Hippocampal formation (tissue), 2 donors: ENCODE measurements at places on chromosomes 1 and 21.

GRCh38 chr1:5962265-5963105 is 29.7 kb downstream of the NPHP4 start:
- DNase-seq = no peak

GRCh38 chr1:230495076-230495475 is 68.9 kb upstream of the PGBD5 start:
- no peak for DNase-seq

- no peak for DNase-seq
Measured at GRCh38 chr1:181122222-181122621, 33.7 kb downstream of the IER5 start.

DNA sequence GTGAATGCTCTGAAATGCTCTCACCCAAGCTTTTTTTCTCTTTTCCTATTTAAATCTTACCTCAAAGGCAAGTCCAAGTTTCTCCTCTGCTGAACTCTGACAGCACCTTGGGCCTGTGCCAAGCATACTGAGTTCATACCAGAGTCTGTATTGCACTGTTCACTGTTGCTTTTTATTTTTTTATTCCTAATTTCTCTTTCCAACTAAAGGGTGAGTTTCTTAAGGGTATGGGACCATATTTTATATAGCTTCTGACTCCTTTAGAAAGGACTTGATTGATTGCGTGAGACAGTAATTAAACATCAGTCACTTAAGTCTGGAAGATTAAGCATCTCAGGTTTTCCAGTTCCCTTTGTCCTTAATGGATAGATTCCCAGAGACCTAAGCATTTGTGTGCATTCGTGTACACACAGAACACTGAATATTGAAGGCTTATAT is 69.9 kb downstream of the CACHD1 start:
- no peak for DNase-seq

DNA sequence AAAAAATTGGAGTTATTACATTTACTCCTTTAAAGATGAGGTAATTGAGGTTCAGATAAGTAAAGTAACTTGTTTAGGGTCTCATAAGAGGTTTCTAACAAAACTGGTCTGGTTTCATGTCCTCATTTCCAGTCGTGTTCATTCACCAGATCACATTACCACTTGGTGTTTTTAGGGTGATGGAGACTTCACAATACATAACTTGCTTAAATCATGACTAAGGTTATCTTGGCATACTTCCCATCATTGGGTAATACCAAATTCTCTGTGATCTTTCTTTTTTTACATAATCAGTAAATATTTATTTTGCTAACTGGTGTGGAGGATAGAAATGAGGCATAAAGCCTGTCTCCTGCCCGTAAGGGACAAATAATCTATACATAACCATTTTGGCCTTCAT is 31.6 kb upstream of the RPTN start:
- no peak for DNase-seq

DNA sequence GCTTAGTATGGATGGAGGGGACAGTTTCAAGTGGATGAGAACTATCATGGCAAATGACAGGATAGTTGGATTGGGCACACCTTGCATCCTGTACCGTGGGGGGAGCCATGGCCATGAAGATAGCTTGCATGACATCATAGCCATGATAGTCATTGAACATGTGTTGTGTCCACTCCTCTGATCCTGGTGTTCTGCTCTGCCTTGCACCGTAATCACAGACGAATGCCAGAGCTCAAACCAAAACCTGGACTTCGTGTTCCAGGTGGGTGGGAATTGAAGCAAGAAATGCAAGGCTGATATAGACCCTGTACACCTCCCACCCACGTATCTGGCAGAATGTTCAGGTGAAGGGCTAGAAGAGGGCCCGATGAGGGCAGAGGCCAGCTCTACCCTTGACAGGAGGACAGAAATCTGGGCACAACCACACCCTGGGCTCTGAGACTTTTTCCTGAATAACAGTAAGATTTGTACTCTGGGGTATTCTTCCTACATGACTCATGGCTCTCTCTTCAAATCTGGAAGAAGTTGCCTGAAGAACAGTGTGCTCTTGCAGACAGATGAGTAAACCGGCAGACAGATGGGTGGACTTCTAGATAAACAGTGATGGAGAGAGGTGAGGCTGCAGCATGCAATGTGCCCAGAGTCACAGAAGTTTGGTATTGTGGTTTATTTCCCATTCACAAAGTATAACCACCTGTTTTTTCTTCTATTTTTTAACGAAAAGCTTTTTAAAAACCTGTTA is 45.0 kb downstream of the KCNJ6 start:
- no peak for DNase-seq

- no peak for DNase-seq
Measured at GRCh38 chr1:241286486-241286885, 70.5 kb downstream of the RGS7 start.

DNA sequence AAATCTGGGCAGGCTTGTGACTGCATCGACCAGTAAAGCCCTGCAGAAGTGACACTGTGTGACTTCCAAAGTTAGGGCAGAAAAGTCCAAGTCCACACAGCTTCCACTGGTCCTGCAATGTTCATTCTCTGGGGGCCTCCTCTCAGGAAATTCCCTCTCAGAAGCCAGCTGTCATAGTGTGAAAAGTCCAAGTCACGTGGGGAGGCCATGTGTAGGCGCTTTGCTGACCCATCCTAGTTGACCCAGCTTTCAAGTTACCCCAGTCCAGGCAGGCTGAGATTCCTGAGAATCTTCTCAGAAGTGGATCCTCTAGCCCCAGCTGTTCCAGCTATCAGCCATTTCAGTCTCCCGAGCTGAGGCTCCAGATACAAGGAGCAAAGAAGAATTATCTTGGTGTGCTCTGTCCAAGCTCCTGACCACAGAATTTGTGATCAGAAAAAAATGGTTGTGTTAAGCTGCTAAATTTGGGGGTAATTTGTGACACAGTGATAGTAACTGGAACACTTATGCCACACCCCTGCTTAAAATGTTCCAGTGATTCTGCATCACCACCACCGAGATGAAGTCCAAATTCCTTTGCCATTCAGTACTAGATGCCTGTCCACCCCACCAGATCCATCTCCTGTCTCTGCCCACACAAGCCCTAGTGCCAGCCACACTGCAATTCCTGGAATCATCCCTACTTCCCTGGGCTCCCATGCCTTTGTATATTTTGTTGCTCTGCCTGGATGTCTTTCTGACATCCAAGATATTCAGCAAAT is 2.5 kb upstream of the STUM start:
- DNase-seq = no peak

- no peak for DNase-seq
Measured at GRCh38 chr1:229578168-229579058, 19.9 kb upstream of the ABCB10 start.

- no peak for DNase-seq
Measured at GRCh38 chr1:93801471-93801870, 77.5 kb downstream of the DNTTIP2 start.

GRCh38 chr1:107727866-107728265 is 237.1 kb downstream of the VAV3 start:
- DNase-seq = no peak

DNA sequence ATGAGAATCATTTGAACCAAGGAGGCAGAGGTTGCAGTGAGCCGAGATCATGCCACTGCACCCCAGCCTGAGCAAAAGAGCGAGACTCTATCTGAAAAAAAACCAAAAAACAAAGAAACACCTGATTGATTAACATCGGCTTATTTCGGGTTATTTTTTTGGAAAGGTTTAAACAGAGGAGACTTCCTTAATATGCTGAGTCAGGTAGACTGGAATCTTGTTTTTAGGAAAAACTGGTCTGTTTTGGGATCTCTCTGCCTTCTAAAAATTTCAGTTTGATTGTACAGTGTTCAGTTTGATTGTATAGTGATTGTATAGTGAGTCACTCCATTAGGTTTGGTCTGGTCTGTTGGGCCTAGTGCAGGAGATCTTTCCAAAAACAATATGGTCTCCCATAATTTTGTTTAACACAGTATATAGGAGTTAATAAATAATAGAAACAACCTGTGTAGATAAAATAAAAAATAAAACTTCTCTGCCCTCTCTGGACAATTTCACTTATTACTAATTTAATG is 196.3 kb upstream of the CHRM3 start:
- DNase-seq = no peak

GRCh38 chr1:39826583-39826982 is 37.9 kb upstream of the BMP8B start:
- DNase-seq = no peak

DNA sequence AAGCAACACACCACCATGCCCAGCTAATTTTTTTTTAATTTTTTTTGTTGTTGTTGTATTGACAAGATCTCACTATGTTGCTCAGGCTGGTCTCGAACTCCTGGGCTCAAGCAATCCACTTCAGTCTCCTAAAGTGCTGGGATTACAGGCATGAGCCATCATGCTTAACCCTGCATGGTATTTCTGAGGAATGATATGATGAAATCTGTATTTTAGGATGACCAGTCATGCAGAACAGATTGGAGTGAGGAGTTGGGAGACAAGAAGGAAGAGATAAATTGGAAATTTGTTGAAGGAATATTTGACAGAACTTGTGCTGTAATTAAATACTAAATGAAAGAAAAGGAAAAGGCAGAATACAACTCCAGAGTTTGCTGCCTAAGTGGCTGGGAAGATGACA is 4.7 kb upstream of the NDUFS5 start:
- no peak for DNase-seq

GRCh38 chr1:206583707-206584648 is 28.3 kb downstream of the EIF2D start:
- DNase-seq = peak; percentile 68

DNA sequence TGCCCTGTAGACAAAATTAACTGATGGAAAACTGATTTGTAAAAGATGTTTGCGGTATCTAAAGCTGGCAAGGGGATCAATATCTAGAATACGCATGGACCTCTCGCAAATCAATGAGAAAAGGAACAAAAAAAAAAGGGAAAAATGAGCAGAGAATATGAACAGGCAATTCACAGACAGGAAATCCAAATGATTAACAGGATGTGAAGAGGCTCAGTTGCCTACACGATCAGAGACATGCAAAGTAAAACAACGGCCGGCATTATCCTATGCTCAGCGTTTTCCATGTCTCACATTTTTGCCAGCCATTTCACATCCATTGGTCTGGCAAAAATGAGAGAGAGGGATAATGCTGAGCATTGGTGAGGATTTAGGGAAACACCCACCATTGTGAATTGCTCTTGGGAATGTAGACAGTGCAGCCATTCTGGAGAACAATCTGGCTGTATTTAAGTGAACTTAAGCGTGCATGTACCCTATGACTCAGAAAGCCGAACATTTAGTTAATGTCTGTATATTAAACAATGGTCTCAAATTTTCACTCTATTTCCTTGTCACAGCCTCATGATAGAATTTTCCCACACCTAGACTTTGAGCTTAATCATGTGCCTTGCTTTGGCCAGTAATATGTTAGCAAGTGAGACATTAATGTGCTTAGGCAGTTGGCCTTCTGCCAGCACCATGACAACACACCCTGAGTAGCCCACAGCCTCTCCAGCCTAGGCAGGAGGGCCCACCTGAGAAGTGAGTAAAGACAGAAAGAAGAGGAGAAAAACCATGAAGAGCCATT is 61.0 kb upstream of the NBPF3 start:
- DNase-seq = no peak

DNA sequence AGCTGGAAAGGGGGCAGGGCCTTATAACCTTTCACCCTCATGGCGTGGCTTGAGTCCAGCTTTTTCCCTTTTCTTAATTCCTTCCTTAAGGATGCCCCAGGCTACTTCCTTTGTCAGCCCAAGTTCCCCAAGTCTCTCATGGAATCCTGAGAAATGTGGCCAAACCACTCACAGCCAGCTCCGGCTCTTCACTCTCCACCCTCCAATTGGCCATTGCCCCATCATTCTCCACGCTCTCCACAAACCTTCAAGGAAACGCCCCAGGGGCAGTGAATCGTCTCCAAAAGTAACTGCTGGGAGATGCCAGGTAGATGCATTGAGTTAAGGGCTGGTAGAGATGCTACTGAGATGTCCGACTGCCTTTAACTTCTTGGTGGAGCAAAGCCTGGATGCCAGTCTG is 113.5 kb upstream of the CD34 start:
- no peak for DNase-seq

- DNase-seq = no peak
Measured at GRCh38 chr21:38492007-38492406, 6.3 kb downstream of the ERG start.

DNA sequence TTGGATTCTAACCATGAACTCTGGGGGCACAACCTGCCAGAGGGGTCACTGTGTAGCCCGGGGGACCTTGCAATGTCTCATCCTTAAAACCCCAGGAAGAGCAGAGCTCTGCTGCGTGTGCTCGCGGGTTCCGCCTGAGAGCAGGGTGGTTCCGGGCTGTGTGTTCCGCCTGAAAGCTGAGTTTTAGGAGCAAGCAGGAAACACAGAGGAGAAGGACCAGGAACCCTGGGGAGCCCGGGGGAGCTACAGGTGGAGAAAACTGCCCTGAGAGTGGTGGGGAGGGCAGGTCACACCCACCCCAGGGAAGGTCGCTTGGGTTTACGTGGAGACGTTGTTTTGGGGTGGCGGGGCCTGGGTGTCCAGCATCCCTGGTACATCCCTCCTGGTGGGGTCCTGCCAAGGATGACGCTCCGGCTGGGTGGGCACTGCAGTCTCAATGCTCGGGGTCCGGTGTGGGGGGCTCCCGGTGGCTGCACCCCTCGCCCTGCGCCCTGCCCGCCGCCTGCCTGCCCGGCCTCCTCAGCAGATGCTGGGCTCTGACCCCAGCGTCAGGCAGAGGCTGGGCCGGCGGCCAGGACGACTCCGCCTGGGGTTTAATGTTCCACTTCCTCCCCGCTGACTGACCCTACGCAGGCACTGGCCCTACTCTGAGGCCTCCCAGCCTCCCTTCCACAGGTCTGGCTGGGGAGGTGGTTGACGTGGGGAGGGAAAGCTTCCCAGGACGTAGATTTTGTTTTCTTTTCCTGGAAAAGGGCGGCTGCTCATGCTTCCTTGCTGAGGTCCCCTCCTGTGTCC is 17.3 kb upstream of the C1orf159 start:
- no peak for DNase-seq

DNA sequence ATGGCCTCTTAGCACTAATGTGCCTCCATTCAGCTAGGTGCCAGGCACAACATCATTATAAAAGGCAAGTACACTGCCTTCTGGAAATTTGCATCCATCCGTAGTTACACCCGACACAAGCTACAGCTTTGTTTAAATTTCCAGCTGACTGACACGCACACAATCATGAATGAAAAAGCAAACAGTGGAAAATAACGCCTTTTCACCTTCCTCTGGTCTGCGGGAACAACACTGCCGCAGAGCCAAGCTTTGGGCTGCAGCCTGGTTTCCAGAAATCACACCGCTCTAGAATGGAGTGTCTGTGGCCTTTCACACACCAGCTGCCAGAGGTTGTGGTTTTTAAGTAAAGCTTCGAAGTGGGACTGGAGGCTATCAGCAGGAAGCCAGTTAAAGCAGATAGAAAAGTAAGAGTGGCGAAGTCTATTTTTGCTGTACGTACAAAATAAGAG is 142.8 kb upstream of the COA6 start:
- DNase-seq = no peak
